ENCODE measurements at places on chromosomes 7 and 10. TPM values are rescaled to one million over a fixed set of nuclear protein-coding genes. Genes with fewer than 3 reads are reported as not detected.

NPTX2 gene
- 3.0 TPM for polyA plus RNA-seq

ITPRID1 gene
- not detected for polyA plus RNA-seq

CTAGE6 gene
- polyA plus RNA-seq, result not detected

DNA sequence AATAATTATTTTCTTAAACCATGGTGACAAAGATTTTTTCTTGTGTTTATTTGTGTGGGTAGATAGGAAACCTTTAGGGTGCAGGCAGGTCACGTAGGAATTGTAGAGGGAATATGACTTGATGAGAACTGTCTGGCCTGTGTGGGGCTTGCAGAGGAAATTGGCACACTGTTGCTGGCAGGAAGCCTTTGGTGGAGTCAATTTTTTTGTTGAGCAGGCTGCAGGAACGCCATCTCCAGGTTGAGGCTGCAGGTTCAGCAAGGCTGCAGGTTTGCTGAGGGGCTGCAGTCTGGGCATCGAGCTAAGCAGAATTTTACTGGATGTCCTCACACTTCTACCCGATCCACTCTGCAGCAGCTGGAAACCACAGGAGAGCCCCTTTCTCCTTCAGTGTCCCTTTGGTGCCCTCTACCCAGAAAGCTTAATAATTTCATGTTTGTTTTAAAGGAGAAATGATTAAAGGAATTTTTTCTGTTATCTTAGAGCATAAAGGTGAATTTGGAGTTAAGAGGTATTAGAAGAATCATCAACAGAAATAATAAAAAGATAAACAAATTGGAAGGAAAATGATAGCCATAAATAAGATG lies 37.0 kb downstream of the TBC1D12 start:
- DNase-seq, result no peak

GRCh38 chr7:1360521-1360971 lies 98.7 kb downstream of the MICALL2 start:
- DNase-seq, result no peak

GRCh38 chr10:46325021-46325420 lies 38.2 kb downstream of the ANTXRL start:
- no peak for DNase-seq

DNA sequence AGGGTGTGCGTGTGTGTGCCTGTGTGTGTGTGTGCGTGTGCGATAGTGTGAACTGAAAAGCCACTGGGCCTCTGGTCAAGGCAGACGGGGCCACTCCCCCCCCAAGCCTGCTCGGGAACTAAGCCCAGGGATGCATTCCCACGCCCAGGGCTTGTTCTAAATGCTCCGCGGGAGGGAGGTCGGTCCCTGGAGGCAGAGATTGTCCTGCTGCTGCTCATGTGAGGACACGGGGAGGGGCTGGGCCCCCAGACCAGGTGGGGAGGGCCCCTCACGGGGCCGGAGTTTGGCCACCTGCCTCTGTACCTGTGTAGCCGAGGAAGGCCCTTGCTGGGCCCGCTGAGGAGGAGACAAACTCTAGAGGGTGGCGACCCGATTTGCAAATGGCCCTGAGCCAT lies 93.9 kb downstream of the PDGFA start:
- no peak for DNase-seq

DNA sequence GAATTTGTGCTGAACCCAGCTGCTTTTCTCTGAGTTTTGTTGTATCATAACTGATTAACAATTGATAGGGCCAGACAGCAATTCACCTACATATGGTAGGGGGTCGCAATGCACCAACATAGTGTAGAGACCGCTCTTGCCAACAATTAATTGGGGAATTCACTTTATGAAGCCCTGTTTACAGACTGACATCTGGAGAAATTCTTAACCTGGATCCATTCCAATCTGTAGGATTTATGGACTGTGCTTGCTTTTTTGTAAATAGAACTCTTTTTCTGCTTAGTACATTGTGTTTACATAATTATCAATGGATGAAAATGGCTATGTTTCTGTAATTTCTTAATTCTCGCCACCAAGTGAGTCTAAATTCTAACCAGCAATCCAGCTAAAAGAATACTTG lies 311.7 kb upstream of the BMPER start:
- no peak for DNase-seq

DNA sequence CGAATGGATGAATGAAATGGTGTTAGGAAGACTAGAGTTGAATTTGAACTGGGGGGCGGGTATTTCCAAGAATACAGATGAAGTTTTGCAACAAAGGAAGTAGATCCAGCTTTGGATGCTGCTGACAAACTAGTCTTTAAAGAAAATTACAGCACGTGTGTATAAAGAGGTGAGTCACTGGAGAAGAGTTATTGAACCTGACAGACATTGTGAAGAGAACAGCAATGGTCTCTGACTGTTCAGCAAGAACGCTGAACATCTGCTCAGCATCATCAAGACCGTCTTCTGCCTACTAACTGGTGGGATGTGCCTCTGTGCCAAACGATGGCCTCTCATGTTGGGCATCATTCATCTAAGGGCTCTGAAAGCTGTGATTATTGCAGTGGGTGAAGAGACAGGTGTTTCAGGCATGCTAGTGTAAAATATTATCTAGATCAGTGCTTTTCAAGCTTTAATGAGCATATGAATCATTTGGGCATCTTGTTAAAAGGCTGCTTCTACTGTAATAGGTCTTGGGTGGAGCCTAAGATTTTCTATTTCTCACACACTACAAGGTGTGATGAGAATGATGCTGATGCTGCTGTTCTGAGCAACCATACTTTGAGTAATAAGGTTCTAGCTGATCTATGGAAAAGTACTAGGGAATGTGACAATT lies 291.3 kb downstream of the PTEN start:
- no peak for DNase-seq

Data from right renal cortex interstitium (tissue), 3 donors.